Hepatocyte (in vitro differentiated cells): ENCODE measurements at places on chromosomes 12 and 14. TPM values are rescaled to one million over a fixed set of nuclear protein-coding genes. Genes with fewer than 3 reads are reported as not detected.

DNA sequence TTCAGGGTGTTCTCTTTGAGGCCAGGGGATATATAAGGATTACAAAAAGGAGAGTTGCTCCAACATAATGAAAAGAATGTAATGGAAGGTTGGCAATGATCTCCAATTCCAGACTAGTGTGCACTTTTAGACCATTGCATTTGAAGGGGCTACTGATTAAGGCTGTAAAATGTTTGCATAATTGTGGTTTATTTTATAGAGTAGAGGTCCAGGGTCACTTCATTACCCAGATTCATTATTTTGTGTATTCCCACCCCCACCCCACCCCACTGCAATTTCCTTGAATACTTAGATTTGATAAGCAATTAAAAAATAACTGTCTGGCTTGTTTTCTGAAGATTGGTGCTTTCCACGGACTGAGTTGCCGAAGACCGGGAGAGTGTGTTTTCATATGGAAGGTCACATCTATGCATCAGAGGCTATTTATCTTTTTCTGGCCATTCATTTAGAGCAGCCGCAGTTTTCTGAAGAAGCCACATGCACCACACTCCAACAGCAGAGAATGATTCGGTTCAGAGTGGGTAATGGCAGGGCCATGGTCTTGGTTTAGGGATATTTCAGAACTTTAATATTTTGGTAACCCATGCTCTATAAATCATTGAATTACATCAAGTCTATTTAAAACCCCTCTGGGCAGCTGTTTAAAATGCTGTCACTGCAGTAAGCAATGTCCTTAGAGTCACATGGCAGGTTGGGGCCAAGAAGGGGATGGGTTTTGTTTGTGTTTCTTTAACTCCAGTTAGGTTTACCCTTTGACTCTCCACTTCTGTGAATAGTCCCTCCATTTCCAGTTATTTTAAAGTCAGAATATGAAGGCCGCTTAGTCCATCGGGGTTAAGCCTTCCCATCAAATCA is 94.6 kb downstream of the TMEM30B start:
- no peak overlapping the region for H3K27ac ChIP-seq
- H3K4me1 ChIP-seq: peaks cover 4% of the 10 kb centered on the region
- no peak overlapping the region for H3K4me3 ChIP-seq
- H3K27me3 ChIP-seq: peaks cover 5% of the 10 kb centered on the region
- no peak for DNase-seq

- H3K4me1 ChIP-seq: peaks cover 13% of the 10 kb centered on the region
- DNase-seq: no peak
- no peaks in the 10 kb centered on the region for H3K36me3 ChIP-seq
- no peaks in the 10 kb centered on the region for H3K27me3 ChIP-seq
- H3K4me3 ChIP-seq: no peak overlapping the region
These were observed 51.0 kb downstream of the PTGER2 start for GRCh38 chr14:52365071-52365470.

- H3K4me1 ChIP-seq: no peaks in the 10 kb centered on the region
- H3K27me3 ChIP-seq: no peaks in the 10 kb centered on the region
- no peak for DNase-seq
- no peaks in the 10 kb centered on the region for H3K36me3 ChIP-seq
These were observed 29.2 kb downstream of the STYX start for GRCh38 chr14:52759145-52759544.

MIP gene
- polyA plus RNA-seq: 0.30 TPM in 1 of 2 replicates, not detected in the other
